ENCODE measurements at places on chromosomes 16 and 17.

GRCh38 chr17:72705905-72706395 is 386.5 kb downstream of the SLC39A11 start:
- DNase-seq, result no peak

DNA sequence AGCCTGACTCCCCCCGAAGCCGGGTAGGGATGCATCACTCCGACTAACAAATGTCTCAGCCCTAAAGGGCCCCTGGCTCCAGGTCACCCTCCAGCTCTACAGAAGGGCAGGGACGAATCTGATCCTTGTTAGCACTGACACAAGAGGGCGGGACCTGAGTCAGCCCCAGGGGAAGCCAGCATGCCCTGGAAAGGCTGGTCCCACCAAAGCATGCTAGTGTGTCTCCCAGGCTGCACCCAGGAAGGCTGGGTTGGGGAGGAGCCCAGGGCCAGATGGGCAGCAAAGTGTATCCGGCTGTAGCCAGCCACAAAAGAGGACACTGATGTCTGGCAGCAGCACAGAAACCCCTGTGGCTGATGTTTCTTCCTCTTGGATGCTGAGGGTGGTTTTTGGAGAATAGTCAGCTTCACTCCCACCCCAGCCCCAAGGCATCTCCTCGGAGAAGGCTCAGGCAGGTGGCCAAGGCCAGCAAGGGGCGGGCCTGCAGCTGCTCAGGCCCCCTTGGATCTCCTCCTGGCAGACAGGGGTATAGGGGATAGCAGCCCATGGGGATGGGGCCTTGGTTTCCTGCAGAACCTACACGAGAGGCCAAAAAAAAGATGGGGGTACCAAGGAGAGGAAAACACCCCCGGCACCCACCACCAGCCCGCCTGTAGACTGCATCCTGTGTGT is 11.0 kb downstream of the NATD1 start:
- DNase-seq, result no peak

DNA sequence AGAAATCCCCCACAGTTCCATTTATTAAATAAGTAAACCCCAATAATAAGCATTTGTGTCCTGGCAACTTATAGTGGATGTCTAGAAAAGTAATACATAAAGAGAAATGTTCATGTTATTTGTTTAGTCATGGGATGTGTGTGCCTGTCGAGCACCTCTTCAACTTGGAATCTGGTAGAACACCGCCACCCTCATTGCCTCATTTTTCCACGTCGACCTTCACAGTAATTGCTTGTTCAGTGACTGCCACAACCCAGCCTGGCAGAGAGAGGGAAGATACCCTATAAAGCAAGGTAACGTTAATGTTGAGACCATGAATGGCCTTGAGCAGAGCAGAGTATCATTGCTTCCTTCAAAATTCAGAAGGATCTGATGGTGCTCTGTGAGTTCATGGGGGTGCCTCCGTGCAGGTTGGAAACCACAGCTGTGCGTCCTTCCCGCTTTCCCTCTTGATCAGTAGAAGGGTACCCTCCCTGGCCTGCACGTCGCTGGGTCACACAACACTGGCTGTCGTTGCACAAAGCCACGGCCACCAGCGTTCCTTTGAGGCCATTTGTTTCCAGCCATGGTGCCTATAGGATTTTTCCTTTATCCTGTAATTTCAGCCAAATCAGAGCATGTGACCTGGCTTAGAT is 3.7 kb upstream of the DNASE1 start:
- DNase-seq, result no peak

- DNase-seq, result no peak
Measured at GRCh38 chr16:54284319-54284930, 2.2 kb downstream of the IRX3 start.

GRCh38 chr17:37791447-37792399 is 46.9 kb upstream of the HNF1B start:
- DNase-seq, result peak; percentile 65

DNA sequence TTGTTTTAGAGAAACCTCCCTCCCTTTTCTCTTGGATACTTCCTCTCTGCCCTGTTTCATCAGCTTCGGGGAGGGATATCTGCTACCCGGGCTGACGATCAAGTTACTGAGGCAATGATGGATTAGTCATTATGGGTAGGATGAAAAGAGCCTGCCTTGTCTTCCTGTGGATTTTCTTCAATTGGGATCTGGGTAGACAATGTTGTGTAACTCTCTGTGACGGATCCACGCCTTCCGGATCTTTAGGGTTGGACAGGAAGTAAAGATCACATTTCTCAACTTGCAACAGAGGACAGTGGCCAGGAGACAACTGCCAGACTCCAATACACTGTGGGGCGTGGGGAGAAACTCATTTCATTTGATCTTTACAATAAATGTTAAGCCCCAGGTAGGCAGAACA is 11.3 kb upstream of the CHST6 start:
- DNase-seq, result no peak

DNA sequence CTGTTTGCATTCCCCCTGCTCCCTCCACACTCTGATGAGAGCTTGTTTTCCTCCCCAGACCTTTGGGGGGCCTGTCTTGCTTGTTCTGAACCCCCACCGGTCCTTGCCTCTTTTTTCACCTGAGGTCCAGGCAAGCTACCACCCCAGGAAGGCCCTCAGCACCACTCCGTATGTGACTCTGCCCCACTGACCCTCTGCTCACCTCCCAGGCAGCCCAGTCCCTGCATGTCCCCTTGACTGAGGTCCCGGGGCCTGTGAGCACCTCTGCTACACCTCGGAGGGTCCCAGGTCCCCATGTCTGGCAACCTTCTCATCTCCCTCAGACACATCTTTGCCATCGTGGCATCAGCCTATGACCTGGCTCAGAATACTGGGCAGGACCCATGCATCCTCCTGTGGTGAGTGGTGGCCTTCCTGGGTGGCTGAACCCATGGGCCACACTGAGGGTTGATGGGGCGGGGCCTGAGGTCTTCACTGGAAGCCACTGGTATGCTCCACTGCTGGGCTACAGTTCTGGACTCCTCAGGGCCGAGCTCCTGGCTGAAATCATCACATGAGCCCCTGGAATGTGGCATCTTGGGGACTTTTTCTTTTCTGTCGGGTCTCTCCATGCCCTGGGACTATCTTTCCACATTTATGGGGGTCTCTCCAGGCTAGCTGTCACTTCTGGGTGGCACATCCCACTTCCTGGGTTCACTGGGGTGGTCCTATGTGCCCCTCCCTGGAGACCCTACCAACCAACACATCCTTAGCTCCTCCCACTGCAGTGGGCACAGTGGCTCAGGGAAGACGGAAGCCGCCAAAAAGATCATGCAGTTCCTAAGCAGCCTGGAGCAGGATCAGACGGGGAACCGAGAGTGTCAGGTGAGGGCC is 3.5 kb downstream of the MYO15B start:
- no peak for DNase-seq

DNA sequence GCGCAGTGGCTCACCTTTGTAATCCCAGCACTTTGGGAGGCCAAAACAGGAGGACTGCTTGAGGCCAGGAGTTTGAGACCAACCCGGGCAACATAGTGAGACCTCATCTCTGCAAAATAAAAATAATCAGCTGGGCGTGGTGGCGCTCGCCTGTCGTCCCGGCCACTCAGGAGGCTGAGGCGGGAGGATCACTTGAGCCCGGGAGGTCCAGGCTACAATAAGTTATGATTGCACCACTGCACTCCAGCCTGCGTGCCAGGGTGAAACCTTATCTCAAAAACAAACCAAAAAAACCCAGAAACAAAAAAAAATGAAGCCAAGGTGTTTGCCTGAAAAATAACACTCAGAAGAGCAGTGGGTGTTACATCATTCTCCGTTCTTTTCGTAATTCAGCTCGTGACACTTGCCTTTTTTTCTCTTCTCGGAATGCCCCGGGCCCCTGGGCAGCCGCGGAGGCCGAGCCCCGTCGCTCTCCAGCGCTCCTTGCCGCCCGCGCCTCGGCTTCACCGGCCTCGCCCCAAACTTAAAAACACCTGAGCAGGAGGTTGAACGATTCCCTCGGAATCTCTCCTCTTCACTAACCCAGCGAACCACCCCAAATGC is 17.0 kb downstream of the PRCD start:
- no peak for DNase-seq

DNA sequence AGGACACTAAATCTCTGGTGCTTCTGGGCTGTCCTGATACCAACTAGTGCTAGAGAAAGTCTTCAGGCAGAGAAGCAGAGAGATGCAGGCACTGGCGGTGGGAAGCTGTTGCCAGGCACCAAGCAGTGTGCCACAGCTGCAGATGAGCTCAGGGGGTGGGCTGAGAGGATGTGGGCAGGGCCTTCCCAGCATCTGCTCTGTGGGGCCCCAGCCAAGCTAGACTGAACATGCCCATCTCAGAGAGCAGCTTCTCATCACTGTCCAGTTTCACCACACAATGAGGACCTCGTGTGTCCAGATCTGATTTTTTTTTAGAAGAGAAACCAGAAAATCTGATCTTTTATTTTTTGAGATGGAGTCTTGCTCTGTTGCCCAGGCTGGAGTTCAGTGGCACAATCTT is 17.1 kb downstream of the PSKH1 start:
- no peak for DNase-seq

GRCh38 chr17:77214743-77215142 is 74.0 kb downstream of the SEC14L1 start:
- peak; percentile 58 for DNase-seq

GRCh38 chr17:78472035-78472905 is 93.8 kb downstream of the PGS1 start:
- DNase-seq, result no peak

- DNase-seq, result no peak
Measured at GRCh38 chr17:66691644-66692420, 143.1 kb upstream of the CACNG5 start.

DNA sequence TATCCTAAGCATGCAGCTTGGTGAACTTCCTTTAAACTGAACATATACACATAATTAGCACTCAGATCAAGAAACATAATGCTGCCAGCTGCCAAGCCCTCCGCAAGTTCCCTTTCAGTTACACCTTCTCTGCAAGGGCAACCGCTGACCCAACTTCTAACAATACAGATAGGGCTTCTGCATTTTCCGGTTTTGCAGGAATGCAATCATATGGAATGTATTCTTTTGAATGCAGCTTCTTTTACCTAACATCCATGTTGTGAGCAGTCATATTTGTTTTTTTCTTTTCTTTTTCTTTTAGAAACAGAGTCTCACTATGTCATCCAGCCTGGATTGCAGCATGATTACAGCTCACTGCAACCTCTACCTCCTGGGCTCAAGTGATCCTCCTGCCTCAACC is 110.7 kb downstream of the GSG1L start:
- DNase-seq, result no peak

GRCh38 chr16:74626741-74627416 is 20.0 kb upstream of the GLG1 start:
- DNase-seq, result no peak

GRCh38 chr16:63717806-63718205 is 1404.1 kb downstream of the CDH11 start:
- DNase-seq, result no peak

DNA sequence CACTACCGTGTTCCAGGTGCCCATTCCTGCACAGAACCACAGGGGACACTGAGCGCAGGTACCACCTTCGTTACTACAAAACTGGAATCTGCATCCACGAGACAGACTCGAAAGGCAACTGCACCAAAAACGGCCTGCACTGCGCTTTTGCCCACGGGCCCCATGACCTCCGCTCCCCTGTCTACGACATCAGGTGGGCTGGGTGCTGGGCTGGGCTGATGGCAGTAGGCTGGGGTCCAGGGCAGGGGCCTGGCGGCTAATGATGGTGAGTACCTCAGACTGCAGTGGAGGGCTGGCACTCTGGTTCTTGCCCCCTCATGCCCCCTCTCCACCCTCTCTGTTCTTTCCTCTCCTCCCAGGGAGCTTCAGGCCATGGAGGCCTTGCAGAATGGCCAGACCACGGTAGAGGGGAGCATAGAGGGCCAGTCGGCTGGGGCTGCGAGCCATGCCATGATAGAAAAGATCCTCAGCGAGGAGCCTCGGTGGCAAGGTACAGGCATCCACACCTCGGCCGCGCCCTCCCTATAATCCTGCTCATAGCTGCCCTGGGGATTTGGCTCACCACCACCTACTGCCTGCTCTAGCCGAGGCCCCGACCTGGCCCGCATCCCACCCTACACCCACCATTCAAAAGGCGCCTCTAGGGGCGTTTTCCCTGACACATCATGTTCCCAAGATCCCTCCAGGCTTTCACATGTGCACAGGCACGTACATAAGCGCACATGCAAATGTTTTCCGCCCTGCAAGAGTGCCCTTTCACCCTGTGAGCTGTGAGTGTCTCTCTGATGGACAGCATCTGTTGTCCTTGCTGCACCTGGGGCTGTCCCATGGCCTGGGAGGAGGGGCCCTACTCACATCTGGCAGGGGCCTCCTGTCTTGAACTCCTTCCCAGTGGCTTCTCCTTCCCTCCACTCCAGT is 27.7 kb downstream of the UNK start:
- no peak for DNase-seq

- DNase-seq, result no peak
Measured at GRCh38 chr17:37158290-37158689, 209.5 kb downstream of the AATF start.

DNA sequence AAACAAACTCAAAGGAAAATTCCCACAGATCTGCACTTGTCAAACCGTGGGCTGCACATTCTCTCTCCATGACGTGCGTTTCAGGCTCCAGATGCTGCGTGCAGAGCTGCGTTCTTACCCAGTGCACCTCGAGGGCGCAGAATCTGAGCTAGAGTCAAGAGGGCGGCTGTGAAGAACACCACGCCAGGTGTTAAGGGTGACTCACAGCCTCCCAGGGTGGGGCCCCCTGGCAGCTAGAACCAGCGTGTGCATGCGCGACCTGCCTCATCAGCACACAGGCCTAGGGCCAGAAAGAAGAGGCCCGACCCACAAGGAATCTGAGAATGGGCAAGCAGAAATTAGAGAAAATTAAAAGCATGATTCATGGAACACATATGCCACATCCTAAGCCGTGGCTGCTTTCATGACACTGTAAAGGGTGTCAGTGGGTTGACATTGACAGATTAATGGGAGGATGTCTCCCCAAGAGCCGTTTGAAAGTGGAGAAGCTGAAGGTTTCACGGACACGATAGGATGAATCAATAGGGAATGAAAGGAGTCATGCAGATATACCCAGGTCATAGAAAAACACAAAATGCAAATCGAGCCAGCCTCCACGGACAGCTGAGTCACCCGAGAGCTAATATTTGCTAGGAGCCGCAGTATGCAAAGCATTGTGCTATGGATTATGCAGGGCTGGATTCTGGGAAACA is 29.0 kb downstream of the MARCHF10 start:
- peak; percentile 44 for DNase-seq

DNA sequence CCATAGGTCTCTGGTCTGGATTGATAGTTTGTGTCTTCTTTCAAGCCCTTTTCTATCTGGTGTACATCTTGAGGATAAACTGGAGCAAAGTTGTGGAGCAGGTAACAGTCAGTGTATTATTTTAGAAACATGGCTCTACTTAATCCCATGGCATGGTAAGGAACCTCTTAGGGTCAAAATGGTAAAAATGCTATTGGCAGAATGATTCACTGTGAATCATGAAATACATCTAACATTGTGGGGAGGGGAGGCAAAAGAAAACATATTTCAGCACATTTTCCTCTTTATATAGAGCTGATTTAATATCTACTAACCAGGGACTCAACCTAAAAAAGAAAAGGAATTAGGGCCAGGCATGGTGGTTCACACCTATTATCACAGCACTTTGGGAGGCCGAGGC is 17.9 kb upstream of the ALDH3A2 start:
- DNase-seq, result no peak

All from small intestine (tissue), 16 donors.